ENCODE measurements at places on chromosomes 11 and 22.

DNA sequence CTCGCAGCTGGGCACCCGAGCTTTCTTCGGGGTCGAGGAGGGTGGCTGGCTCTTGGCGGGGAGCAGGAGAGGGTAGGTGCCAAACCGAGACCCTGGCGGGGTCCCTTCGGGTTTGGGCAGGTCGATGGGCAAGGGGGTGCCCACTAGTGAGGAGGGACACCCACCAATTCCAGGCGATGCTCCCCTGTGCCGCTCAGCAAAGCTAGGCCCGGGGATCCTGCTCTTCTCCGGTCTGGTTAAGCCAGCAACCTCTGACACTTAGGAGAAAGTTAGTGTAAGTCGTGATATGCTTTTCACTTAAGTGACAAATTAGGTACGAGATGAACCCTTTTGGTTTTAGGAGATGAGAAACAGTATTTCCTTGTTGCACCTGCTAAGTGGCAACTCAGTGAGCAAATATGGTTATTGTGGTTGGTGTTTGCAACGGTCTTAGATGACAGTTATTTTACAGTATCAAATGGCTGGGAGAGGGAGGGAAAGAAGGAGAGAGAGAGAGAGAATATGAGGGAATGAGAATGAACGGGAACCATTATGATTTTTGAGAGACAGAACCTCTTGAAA is 565 bp downstream of the NUCB2 start:
- no peak for DNase-seq

DNA sequence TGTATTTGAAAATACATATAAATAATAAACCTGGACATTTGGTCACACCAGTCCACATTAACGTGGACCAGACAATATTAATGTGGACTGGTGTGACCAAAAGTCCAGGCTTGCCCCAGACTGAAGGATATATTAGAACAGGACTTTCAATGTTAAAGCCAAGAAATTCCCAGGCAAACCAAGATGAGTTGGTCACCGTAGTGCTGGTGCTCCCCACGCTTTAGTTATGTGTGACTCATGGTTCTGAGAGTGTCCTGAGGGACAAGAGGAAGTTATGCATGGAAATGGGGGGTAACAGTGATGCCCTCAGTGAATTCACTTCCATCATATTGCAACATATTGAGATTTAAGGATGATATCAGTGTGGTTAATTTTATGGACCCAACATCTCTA is 31.4 kb downstream of the POU2AF1 start:
- no peak for DNase-seq

DNA sequence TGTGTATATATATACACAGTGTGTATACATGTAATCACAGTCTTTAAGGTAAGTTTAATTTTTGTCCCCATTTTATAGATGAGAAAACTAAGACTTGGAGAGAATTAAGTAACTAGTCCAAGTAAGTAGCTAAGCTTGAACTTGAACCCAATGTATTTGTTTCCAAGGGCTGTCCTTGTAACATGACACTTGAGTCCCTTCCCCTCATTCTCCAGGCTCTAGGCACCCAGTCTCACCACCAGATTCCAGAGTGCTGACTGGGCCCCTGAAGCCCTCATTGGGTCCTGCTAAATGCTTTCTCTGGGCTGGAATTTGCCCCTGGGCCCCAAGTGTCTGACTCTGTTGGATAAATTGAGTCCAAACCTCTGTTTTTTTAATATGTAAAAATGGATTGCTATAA is 45.5 kb downstream of the ADM start:
- no peak for DNase-seq

GRCh38 chr11:29282088-29282487 is 734.7 kb downstream of the KCNA4 start:
- no peak for DNase-seq

DNA sequence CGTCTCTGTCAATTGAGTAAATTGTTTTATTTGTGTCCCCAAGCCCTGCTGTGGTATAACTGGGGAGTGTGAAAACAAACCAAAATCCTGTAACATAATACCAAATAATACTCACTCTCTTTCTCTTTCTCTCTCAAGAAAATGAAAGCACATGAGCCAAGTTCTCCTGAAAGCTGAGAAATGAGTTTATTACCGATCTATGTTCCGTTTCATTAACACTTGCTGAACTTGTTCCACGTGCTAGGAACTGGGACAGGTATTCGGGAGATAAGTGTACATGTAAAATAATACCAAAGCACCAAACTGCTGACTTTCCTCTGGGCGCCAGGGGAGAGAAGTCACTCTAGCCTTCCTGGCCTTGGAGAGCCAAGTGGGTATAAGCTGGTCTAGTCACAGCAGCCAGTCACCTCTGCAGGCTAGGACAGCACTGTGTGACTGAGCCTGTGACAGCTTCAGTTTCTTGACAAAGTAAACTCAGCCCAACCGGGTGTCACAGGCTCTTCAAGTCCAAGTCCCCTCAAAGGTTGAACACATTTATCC is 23.1 kb downstream of the CD6 start:
- DNase-seq = no peak

- no peak for DNase-seq
Observed at GRCh38 chr11:126279191-126279590, 3.7 kb upstream of the TIRAP start.

GRCh38 chr22:43007519-43008102 is 7.3 kb downstream of the PACSIN2 start:
- DNase-seq = no peak

- DNase-seq = no peak
Observed at GRCh38 chr22:23910496-23911190, 16.5 kb downstream of the MIF start.

DNA sequence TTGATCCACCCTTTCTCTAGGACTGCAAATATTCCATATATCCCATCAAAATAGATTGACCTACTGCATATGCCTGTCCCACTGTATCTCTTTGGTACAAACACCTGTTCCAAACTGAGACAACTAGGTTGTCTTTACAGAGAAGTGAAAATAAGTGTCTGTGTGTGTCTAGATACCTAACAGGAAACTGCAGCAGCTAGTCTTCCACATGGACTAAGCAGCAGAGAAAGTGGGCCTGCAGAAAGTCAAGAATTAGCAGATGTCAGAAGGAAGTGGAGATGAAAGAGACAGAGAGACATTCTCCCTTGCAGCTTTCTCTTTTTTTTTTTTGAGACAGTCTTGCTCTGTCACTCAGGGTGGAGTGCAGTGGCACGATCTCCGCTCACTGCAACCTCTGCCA is 3.9 kb upstream of the RAB39A start:
- DNase-seq = no peak

DNA sequence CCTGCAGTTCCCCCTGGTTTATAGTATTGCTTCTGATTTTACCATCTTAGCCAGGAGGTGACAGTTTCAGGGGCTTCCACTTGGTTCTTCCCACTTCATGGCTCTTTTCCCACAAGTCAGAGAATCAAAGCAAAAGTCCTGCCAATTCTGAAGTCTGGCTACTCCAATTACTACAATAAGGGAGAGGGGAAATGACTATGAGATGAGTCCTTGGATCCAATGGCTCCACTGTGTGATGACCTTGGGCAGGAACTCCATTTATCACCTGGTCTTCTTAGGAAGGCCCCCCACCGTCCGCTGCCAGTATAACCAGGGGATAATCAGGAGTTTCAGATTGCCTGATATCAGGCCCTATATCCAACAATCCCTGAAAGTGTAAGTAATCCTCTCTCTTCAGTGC is 31.6 kb upstream of the CCND1 start:
- no peak for DNase-seq

All from heart left ventricle (tissue), 16 donors.